ENCODE measurements at places on chromosomes 7 and 10.
A peak's percentile ranks its signal among the peaks of the same experiment; 100 is the strongest.

GRCh38 chr7:39633563-39634477 is 10.4 kb downstream of the RALA start:
- DNase-seq, result no peak

DNA sequence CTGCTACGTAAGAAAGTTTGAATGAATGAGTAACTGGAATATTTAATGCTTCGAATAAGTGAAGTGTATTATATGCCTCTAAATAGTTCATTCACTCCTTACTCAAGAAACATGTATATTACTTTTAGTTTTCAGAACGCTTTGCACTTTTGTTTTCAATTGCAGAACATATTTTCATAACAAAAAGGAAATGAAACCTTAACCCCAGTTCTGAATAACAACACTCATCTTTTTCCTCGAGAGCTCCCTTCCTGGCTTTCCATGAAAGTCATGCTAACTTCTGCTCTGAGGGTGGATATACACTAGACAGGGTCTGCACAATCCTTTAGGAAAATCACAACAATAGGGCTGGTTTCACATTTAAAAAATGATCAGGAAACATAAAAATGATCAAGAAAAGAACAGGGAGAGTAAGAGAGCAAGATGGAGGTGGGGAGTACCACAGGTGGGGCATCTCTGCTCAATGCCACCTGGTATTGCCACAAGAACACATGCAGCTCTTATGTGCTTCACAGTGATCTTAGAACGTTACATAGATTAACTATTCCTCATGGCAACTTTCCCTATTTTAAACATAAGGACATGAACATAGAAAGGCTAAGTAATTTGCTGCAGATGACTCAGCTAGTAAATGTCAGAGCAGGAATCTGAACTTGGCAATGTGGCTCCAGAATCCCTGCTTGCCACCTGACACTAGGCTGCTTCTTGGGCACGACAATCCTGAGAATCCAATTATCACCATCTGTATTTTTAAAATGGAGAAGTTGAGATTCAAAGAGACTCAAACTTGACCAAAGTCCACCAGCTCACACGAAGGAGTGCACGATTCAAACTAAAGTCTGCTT is 219.5 kb upstream of the AOAH start:
- DNase-seq, result no peak

DNA sequence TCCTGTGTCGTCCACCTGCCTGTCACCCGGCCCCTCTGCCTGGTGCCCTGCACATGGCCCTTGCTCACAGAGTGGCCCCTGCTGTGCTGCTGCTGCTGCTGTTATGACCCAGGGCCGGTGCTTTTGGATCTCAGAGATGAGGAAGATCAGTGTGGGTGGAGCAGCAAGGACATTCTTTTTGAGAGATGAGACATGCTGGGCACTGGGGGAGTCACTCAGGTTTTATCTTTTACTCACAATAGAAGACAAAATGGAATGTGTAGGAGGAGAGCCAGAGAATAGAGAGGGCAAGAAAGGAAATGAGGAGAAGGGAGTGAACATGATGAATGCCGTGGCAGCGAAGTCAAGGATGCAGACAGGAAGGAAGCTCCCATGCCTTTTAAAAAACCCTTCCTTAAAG is 611.5 kb upstream of the DPP6 start:
- DNase-seq, result no peak

- no peak for DNase-seq
These were observed 18.1 kb downstream of the SLC35G1 start for GRCh38 chr10:93911866-93912265.

- DNase-seq, result no peak
These were observed 516.3 kb upstream of the TEX47 start for GRCh38 chr7:89311886-89312285.

DNA sequence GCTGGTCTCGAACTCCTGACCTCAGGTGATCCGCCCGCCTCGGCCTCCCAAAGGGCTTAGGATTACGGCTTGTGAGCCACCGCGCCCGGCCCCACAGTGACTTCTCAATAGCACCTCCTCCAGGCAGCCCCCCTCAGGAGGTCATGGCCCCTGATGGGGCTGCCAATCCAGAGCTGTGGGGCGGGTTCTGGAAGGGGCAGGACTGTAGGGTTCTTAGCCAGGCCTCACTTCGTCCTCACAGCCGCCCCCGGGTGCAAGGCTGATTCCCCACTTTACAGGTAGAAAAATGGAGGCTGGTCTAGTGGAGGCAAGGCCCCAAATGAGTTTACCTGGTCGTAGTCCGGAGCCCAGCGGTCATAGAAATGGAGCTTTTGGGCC is 638 bp downstream of the METTL27 start:
- DNase-seq, result no peak

GRCh38 chr7:133477791-133478190 is 224.9 kb downstream of the EXOC4 start:
- DNase-seq, result no peak

DNA sequence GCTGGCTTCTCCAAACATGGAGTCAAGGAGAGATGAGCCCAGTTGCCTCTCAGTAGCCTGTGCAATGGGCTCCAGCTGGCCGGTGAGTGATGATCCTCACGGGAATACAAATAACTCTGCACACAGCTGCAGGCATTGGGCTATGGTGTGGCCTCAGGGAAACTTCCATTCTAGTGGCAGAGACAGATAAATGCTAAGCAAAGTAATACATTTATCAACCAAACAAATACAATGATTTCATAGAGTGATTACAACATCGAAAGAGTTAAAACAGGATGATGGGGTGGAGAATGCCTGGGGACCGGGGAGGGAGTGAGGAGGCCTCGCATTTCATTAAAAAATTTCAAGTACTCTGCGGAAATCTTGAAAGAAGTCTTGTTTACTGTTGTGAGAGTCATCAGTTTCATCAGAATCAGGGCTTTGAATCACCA is 15.0 kb upstream of the AKR1B1 start:
- no peak for DNase-seq

GRCh38 chr7:24197852-24198251 is 86.1 kb upstream of the NPY start:
- DNase-seq, result no peak

DNA sequence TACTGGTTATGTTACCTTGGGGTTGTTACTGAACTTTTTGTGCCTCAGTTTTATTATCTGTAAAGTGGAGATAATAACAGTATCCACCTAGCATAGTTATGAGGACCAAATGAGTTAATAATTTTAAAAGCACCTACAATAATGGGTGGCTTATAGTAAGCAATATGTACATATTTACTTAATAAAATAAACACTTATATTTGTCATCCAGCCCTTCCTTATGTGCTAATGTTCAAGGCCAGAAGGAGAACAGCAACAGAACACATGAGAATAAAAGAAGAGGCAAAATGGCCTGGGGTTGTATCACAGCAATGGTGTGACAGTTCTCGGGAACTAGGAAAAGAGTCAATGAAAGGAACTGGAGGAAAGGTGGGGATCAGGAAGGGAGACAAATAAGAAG is 255.4 kb upstream of the LRGUK start:
- no peak for DNase-seq

DNA sequence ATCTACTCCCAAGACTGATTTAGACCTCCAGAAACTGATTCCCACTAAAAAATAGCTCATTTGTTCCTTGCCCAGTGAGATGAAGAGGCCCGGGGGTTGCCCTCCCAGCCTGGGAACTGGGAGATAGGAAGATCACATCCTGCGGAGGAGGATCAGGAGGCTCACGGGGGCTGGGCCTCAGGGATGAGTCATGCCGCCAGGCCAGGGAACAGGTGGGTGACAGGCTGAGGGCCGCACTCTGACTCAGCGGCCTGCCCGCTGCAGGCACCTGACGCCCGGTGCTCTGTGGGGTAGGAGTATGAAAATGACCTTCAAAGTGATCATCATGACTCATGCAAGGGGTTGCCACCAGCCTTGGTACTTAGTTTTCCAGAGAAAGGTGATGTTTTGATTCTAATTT is 104.5 kb upstream of the ZPBP start:
- DNase-seq, result peak; percentile 55

GRCh38 chr10:67776371-67776770 is 61.6 kb downstream of the DNAJC12 start:
- DNase-seq, result no peak

GRCh38 chr7:130695840-130696239 is 9.5 kb upstream of the TSGA13 start:
- no peak for DNase-seq

DNA sequence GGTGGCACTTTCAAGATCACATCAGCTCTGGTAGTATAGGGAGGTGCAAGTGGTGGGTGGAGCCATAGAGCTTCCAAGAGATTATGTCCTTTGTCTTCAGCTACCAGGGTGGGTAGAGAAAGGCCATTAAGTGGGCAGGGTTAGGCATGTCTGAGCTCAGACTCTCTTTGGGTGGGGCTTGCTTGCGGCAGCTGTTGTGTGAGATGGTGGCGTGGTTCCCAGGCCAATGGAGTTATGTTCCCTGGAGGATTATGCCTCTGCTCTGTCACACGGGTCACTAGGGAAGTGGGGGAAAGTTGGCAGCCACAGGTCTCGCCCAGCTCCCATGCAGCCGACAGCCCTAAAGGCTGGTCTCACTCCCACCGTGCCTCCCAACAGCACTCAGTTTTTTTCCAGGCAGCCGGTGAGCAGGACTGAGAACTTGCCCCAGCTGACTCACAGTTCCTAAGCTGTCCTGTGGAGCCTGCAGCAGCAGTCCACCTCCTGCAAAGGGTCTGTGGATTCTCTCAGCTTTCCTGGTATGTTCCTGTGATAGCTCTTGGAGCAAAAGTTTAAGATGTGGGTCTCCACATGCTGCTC is 459.0 kb downstream of the SH2D4B start:
- no peak for DNase-seq

GRCh38 chr10:88991161-88991898 is 732 bp downstream of the FAS start:
- peak; percentile 44 for DNase-seq

DNA sequence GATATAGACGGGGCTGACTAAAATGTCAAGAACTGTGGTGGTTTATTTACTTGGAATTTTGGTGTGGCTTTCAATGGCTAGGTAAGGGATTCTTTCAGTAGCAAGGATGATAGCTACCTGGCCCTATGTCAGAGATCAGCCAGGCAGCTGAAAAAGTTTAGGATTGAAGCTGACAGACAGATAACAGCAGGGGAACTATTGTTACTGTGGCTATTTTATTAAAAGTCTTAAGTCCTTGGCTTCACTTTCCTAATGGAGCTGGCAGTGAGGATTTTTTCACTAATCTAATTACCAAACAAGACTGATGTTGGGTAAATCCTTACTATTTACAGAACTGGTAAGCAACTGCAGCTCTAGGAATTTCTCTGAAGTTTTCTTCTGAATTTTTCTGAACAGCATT is 72.4 kb upstream of the ANLN start:
- no peak for DNase-seq

- no peak for DNase-seq
These were observed 76.1 kb upstream of the LYZL2 start for GRCh38 chr10:30705625-30706149.

GRCh38 chr7:10724449-10724848 is 249.2 kb upstream of the PHF14 start:
- DNase-seq, result no peak

- no peak for DNase-seq
These were observed 168.8 kb upstream of the CDCA7L start for GRCh38 chr7:22114440-22114981.

All from activated CD4-positive, alpha-beta T cell treated with anti-CD3 and anti-CD28 coated beads for 24 hours (primary cell).